ENCODE measurements at places on chromosomes 11 and 22.

GRCh38 chr11:21505070-21505469 lies 687.8 kb upstream of the ANO5 start:
- no peak for DNase-seq

GRCh38 chr11:65221026-65221425 lies 39.3 kb downstream of the CAPN1 start:
- no peak for DNase-seq

GRCh38 chr22:40588726-40589125 lies 47.8 kb downstream of the MRTFA start:
- no peak for DNase-seq

GRCh38 chr11:67022961-67023956 lies at the start of gene SYT12:
Gene SYT12 (plus strand): TSS chr11:67023134. CDS start chr11:67030145, 7,011 bp downstream.
- no peak for DNase-seq

GRCh38 chr11:82636615-82637014 lies 97.0 kb downstream of the FAM181B start:
- DNase-seq = no peak

DNA sequence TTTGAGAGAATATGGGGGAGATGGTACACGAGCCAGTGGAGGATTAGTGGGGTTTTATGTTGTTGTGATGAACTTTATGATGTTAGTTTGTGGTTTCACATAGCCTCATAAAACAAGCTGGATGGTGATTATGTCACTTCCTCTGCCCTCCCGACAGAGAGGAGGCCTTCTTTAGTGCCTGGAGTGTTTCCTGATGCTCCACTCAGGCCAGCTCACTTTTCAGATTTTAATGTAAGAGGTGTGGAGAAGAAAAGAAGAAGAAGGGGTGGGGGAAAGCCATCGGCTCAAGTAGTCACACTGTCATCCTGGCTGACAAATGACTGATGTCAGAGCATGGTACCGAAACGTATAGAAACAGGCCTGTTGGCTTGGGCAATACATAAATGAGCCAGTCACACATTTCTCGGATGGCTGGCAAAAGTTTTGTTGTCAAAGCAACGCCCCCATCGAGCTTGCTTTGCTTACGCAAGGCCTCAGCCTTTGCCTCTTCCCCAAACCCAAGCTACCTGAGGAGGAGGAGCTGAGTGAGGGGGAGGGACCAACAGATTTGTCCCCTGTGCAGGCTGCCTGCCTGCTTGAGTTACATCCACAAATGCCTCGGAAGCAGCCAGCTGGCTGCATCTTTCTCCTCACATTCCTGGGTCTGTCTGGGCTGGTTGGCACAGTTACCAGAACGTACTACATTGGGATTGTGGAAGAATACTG lies at the start of gene HEPHL1:
TSS of gene HEPHL1 (plus strand) at position 578 of the 705 bp plus-strand sequence. CDS start at position 593, 15 bp downstream.
- DNase-seq = no peak

DNA sequence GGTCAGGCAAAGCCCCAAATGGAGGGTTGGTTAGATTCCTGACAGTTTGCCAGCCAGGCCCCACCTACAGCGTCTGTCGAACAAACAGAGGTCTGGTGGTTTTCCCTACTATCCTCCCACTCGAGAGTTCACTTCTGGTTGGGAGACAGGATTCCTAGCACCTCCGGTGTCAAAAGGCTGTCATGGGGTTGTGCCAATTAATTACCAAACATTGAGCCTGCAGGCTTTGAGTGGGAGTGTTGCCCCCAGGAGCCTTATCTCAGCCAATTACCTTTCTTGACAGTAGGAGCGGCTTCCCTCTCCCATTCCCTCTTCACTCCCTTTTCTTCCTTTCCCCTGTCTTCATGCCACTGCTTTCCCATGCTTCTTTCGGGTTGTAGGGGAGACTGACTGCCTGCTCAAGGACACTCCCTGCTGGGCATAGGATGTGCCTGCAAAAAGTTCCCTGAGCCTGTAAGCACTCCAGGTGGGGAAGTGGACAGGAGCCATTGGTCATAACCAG lies 4.7 kb upstream of the TTC36 start:
- no peak for DNase-seq

DNA sequence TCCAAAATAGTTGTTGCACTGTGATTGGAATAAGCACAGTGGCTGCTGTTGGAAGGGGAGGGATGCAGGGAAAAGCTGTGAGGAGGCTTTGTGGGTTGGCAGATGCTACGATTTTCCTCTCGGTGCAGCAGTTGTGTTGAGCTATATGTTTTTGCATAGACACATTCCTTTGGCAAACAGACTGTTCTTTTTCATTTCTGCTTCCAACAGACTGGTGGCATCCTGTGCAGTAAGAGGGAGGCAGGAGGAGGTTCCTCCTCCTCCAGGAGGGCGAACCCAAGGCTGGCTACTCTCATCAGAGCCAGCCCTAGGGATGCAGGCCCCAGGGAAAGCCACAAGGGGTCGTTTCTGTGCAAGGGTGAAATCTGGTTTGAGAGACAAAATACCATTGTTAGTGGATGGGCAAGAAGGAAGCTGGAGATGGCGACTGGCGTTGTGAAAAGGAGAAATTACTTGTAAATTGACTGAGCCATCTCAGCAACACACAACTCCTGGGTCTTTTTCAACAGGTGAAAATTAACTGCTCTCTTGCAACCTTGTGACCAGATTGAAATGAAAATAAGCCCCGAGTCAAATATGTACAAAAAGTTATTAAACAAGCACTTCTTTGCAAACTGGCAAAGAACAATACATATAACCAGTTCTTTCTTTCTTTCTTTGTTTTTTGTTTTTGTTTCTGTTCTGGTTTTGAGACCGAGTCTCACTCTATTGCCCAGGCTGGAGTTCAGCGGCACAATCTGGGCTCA lies 26.5 kb upstream of the UBASH3B start:
- DNase-seq = peak; percentile 64

GRCh38 chr11:68349461-68350249 lies 37.3 kb downstream of the LRP5 start:
- no peak for DNase-seq

DNA sequence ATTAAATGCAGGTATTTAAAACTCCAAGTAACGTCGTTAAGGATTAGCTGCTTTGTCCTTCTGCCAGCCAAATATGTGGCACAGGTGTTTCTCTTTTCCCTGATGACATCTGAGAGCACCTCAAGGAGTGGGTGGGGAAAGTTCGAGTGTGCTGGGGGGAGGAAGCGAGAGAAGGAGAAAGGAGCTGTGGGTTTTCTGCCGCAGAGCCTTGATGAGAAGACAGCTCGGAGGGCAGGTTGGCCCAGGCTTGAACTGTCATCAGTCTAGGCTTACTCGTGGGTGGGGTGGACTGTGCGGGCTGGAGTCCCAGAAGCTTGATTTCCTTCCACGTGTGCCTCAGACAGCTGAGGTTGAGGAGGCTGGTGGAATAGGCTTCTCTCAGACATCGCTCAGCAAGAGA lies 15.2 kb upstream of the SORL1-AS1 start:
- DNase-seq = no peak

GRCh38 chr22:20130319-20130718 lies 1.3 kb upstream of the ZDHHC8 start:
- DNase-seq = no peak

All from HCT116 (cell line).